ENCODE measurements at places on chromosomes 5 and 9. TPM values are rescaled to one million over a fixed set of nuclear protein-coding genes. Genes with fewer than 3 reads are reported as not detected.

The HRH2 gene
- 0.17 TPM for total RNA-seq

The CSF1R gene
- total RNA-seq: not detected

The PRRC2B gene
- total RNA-seq: 57.8 TPM

The GFRA3 gene
- not detected for total RNA-seq

The DMRTA1 gene
- 0.17 TPM for total RNA-seq

The FOXD4 gene
- 0.34 TPM for total RNA-seq

The TAF9 gene
- 85.6 TPM for total RNA-seq

The TCERG1 gene
- total RNA-seq: 37.5 TPM

The PCDHGB2 gene
- 0.50 TPM for total RNA-seq

The F2RL2 gene
- 8.3 TPM for total RNA-seq

The PCDHGB7 gene
- total RNA-seq: 7.2 TPM

The DAPK1 gene
- 2.4 TPM for total RNA-seq

The TAF1L gene
- not detected for total RNA-seq

The OSMR gene
- total RNA-seq: 19.9 TPM

The GABRA6 gene
- not detected for total RNA-seq

The TMEM215 gene
- total RNA-seq: not detected

The PCDHB4 gene
- not detected for total RNA-seq

The LURAP1L gene
- total RNA-seq: 14.6 TPM

The TPPP gene
- 0.17 TPM for total RNA-seq

The CD74 gene
- total RNA-seq: 1.6 TPM

The PRDM9 gene
- not detected for total RNA-seq

The PCDHB2 gene
- total RNA-seq: 0.45 TPM

The HAND1 gene
- not detected for total RNA-seq

The DBH gene
- total RNA-seq: not detected

The CAST gene
- total RNA-seq: 103 TPM

The TUT7 gene
- 20.2 TPM for total RNA-seq

The ZDHHC11B gene
- total RNA-seq: not detected

The MRPL36 gene
- 69.6 TPM for total RNA-seq

The LCN2 gene
- total RNA-seq: not detected
